H54 (cell line): ENCODE measurements at places on chromosomes 12 and 14.

GRCh38 chr12:53746592-53747092 lies 5.1 kb downstream of the CISTR start:
- peak; percentile 95 for DNase-seq

DNA sequence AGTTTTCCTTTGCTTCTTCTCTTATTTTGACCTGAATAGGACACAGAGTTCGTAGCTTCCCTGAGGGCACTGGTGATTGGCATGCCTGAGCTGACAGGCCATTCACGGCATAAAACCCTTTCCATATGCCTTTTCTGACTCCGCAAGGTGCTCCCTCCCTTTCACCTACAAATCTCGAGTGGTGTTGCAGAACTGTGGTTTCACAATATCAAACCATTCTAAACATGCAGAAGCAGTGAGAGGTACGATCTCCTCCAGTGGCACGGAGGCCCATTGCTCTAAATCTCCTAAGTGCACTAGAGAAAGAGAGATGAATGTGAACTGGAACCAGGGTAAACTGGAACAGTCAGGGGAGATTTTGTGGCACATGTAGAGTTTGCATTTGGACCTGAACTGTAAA lies 23.9 kb downstream of the CLSTN3 start:
- no peak for DNase-seq

GRCh38 chr12:39804898-39805297 lies 185.3 kb upstream of the ABCD2 start:
- DNase-seq: no peak

DNA sequence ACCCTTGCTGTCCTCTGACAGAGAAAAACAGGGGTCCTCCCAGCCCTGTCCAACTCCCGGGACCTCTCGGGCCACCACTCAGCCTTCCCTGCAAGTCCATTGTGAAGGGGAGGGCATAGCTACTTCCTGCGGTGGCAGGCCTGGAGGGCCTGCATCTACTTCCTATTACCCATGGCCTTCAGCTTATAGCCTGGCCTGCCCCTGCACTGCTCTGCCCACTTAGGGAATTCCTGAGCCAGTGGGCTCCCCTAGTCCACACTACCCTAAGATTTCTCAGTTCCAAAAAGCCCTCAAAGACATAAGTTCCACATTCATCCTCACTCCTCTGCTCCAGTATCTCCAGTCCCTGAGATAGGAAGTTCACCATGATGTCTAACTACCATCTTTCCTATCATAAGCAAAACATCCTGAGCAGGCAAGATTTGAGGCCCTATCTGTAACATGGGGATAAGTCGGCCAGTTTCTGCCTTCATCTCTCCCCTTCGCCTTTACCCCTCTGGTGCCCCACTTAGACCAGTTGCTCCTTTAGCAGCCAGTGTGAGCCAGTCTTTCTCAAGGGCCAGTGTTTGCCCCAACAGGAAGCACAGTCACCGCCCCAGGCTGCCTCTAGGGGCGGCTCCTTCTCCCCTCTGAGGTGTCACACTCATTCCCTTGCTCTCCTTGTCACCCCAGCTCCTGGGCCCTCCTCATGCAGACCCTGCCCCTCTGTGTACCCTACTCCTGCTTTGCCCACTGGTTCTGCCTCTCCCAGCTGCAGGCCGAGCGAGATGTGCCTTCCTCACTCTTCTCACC lies 10.9 kb downstream of the HDAC7 start:
- peak; percentile 75 for DNase-seq

DNA sequence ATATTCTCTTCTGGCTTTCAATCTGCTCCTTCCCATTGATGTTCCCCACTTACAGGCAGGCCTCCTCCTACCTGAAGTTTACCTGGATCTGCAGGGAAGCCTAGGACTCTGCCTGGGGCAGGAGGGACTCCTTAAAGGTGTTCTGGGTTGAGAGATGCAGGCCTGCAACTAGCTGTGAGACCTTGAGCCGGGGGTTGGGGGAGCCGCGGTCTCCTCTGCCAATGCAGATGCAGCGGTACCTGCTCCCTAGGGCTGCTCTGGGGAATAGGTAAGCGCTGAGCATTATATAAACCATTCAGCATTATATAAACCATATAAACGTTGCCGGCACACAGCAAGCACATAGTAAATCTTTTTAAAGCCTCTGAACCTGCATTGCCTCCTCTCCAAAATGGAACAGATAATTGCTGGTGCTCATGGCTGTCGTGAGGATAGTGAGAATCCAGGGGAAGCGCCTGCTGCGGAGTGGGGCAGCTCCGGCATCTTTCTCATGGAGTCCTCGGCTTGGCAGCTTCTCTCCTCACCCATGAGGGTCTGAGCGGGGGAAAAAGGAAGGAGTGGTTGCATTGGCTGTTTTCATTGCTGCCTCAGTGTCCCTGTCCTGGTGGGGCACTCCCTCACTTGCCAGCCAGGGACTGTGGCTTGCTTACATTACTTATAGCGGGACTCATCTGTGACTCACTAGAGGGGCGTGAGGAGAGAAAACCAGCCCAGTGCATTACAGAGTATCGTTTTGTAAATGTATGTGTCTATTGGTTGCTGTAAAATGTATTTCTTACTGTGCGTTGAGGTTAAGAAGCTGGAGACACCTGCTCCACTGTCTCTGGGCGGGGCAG lies 12.5 kb upstream of the KRT80 start:
- no peak for DNase-seq

GRCh38 chr14:59342516-59343484 lies 122.4 kb downstream of the GPR135 start:
- DNase-seq: no peak

DNA sequence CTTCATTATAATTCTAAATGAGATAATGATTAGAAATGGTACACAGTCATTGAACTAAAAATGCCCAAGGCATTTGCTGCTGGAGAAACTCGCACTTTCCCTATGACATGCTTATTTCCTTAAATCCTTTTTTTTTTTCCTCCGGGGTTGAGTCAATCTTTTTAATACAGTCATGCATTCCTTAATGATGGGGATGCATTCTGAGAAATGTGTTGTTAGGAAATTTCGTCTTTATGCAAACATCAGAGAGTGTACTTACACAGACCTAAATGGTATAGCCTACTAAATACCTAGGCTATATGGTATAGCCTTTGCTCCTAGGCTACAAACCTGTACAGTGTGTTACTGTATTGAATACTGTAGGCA lies 29.8 kb upstream of the DACT1 start:
- no peak for DNase-seq

DNA sequence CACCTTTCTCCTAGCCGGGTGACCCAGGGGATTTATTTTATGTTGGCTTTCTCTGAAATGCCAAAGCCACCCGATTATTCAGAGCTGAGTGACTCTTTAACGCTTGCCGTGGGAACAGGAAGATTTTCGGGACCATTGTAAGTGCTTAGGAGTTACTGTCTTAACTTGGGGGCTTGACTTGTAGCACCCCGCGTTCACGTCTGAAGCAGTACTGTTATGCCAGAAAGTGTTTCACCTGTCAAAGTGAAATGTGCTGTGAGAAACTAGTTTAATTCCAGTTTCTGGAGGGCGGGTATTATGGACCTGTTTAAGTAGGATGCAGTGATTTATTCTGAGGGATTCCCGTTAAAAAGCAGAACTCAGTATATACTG lies 218 bp downstream of the LYSET start:
- no peak for DNase-seq

DNA sequence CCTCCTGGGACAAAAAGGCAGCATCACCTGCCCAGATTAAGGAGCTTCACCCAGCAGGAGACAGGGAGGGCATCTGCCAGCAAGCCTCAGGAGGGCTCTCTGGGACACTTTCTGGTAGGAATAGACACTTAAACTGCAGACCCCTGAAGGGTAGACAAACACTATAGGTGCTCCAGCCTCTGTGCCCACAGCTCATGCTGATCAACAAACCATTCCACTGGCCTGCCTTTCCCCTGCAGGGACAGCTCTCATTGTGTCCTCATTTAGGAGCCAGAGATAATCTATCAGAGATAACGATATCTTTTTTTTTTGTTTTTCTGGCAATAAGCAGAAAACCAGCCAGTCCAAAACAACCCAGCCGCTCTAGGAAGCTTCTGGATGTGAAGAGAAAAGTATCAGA lies 251.8 kb upstream of the CCDC196 start:
- DNase-seq: no peak

DNA sequence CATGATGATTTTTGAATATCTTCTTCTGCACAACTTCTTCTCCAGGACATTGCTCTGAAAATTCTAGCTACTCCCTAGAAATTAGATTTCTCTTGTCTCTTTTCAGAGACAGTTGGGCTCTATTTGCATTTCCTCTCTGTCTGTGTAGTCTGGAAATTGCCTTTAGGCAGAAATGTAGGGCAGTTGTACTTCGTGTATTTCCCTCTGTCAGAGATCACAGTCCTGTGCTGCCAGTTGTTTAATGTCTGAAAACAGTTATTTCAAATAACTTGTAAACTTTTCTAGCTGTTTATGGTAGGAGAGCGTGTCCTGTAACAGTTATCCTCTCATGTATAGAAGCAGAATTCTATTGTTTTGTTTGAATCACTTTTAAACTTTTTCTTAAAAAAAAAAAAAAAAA lies 86.9 kb downstream of the TTLL5 start:
- no peak for DNase-seq

GRCh38 chr14:50085570-50086320 lies 30.6 kb downstream of the VCPKMT start:
- DNase-seq: peak; percentile 42

DNA sequence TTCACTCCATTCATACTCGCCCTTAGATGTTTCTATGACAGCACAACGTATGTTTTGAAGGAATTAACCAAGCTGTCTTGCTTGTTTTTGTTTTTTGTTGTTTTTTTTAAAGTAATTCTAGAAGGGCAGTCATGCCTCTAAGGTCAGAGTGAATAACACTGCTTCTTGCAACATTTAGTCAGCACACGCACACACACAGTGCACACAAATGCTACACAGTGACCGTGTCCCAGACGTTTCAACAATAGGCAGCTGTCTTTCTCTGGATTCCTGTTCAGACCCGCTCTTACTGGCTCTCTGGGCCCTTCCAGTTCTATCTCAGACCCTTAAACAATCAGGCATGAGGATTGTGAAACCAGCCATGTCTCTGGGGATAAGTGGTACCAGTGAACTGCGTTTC lies 351.0 kb upstream of the FKBP4 start:
- DNase-seq: no peak

DNA sequence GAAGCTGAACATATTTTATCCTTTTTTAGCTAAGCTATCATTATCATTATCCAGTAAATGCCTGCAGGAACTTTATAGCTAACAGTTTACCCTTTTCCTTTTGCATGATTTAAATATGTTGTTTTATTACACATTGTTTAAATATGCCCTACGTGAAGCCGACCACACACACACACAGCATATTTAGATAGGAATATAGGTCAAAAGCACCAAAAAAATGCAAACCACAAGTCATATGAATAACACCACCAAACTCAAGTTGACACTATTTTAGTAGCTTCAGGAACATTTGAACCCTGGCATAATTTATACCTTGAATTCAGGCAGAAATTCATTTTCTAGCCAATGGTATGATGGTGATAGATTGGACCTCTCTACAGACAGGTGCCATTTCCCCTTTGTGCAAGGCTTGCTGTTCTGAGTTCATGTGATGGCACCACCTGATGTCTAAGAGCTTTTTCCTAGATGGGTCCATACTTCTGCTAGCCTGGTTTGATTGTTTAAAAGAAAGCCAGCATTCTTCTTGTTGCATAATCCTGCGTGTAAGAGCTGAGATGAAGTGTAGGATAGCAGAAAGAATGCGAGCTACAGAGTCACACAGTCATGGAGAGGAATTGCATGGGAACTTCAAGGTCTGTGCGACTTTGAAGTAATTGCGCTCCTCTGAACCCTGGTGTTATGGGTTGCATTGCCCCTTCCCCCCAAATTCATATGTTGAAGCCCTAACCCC lies 454.8 kb upstream of the SOX5 start:
- no peak for DNase-seq

DNA sequence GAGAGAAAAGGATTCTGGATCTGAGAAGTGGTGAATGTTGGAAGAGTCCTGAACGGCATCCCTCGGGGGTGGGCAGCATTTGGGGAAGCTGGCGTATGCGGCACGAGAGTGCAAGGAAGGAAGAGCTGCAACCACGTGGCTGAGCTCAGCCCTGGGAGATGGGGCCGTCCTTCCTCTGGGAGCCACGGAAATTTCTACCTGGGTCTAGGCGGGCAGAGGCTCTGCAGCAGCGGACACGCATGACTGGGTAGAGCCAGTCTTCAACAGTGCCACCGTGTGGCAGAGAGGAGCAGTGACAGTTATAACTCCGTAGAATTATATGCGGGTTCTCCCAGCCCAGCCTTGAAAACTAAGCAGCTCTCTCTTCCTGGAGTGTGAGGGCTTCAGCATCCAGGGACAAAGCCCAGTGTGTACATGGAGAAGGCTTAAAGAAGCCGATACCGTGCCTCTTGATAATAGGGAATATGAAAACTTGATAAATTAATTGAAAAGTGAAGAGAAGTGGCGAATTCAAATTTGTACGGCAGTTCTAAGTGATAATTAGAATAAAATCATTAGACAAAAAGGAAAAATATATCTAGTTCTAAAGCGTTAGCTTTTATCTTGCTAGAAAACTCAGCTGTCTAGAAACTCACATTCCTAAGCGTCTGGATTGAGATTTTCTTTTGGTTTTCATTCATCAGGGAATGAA lies 82.9 kb upstream of the STXBP6 start:
- DNase-seq: peak; percentile 28

DNA sequence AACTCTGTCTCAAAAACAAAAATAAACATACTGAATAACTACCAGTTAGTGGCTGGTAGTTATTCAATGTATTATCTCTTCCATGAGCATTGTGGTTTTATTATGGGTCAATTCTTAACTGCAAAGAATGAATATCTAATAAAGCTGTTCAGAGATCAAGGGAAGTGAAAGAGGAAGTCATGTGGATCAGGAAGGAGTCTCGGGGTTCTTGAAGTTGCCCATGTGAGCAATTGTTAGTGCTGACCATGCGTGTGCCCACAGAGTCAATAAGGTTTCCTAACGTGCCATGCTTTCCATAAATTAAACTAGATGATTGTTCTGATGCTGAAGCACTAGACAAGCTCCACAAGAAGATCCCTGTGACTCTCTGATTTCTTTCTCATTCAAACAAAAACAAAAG lies 136.5 kb upstream of the CPSF6 start:
- DNase-seq: no peak

GRCh38 chr12:51210690-51211395 lies 7.0 kb downstream of the POU6F1 start:
- no peak for DNase-seq
